ENCODE measurements at places on chromosomes 13 and 19.

DNA sequence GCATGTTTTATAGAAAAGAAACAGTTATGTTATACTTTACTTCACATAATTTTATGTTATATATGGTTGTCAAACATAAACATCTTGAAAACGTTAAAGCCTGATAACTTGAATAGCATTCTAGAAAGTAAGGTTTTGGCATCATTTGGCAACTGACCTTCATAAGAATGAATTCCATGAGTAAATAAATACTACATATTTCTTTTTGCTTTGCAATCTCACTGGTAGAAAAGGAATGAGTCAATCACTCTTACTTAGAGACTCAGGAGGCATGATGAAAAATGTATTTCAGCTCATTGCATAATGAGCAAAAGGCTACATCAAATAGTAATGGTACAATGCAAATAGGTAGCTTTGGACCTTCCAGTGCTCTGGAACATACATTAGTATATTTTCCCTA lies 1381.9 kb downstream of the EFNB2 start:
- no peak for DNase-seq

DNA sequence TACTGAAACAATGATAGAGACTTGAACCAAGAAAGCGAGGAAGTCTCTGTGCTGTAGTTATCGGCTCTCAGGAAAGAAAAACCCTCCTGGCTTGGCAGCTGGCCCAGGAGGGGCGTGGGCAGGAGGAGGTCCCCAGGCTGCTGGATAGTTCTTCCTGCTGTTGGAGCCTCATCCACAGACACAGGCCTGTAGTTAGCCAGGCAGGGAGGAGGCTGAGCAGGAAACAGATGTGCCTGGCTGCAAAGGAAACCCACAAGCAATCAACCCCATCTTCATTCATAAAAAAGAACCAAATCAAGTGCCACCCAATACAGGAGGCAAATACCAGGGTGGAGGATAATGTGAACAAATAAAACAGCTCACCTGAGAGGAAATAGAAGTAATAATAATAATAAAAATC lies 86.2 kb downstream of the IRS2 start:
- no peak for DNase-seq

GRCh38 chr19:8612807-8613171 lies 2.3 kb upstream of the ADAMTS10 start:
- DNase-seq: no peak

DNA sequence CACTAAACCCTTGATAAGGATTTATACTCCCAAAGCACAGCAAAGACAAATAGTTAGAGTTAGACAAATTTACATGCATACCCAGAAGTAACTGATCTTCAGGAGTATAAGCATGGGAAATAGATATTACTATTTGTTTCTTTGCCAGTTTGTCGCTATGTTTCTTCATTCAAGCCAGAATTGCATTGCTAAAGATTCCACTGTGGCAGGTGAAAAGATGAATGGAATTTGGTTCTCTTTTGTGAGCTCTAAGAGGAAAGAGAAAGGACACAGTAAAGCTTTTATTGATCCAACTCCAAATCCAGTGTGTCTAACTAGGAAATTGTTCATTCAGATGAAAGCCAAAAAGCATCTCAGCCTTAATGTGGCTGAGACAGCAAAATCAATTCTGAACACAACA lies 292.3 kb upstream of the SPRY2 start:
- no peak for DNase-seq

- DNase-seq: no peak
Measured at GRCh38 chr13:24134231-24134630, 26.3 kb upstream of the SPATA13 start.

- DNase-seq: no peak
Measured at GRCh38 chr13:114088234-114088633, 44.2 kb downstream of the RASA3 start.

DNA sequence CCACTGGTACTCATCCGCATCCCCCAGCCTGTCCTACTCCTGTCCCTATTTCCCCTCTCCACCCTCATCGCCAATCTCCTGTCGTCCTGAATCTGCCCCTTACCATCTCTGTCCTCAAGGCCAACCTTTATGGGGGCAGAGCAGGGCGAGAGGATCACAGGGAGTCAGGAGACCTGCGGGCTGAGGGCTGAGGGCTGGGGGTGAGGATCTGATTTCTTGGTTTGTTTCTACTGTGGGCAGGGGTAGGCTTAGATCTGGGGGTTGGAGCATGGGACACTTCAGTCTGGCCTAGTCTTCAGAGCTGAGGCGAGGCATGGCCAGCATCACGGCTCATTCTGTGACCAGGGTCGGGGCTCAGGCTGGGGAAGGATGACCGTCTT lies 16.5 kb upstream of the ERCC1 start:
- no peak for DNase-seq

DNA sequence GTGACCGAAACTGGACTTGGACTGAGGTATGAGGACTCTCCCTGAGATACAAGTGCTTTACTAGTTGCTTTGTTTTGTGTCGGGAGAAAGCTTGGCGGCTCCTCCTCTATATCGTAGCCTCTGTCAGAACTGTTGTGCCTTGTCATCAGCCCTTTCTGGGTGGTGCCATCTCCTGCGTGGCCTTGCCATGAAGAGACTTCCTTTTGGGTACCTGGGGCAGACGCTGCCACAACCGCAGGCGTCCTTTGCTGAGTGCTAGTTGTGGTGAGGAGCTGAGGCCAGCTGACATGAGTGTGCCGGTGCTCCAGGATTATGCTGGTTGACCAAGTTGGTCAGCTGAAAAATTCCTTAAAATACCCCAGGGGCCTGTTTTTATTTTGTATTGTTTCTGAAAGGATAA lies 124.5 kb downstream of the AKAP11 start:
- no peak for DNase-seq

DNA sequence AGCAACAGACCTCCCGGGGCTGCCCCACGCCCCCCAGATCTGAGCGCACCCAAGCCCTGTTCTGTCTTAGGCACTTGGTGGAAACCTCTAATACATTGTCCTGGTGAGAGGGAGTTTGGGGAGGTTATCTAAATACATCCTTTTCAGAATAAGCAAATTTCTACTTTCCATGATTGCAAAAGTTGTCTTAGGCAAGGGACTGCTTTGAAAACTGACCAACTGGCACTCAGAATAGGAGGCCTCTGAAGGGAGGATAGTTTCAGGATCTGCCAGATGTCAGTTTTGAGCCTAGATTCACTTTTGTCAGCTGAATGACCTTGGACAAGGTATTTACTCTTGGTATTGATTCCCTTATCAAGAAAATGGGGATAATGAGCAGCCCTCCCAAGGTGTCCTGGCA lies 11.8 kb downstream of the SERP2 start:
- DNase-seq: no peak

- DNase-seq: no peak
Measured at GRCh38 chr19:3563709-3564524, 6.5 kb upstream of the MFSD12 start.

DNA sequence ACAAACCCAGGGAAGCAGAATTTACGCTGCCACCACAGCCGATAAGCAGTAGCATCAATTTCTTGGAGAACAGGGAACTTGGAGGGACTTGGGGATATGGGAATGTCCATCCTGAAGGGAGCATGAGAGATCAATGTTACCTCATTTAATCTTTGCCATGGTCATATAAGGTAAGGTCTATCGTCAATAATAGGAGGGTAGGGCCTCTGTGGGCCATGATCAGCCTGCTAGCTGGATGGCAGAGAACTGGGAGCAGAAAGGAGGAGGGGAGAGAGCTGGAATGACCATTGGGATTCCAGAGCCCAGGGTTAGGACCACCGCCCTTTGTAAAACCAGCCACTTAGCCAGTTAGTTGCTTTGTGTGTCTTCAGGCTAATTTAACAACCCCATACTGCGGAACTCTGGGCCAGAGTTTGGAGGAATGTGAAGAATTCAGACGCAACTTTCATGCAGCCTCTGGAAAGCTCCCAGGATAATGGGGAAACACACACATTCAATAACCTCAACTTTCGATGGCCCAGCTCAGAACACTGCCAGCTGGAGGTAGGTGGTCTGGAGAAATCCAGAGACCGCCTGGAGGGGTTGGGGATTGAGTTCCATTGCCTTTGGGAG lies 40.3 kb downstream of the ZNF557 start:
- no peak for DNase-seq

- no peak for DNase-seq
Measured at GRCh38 chr13:29718694-29719093, 123.2 kb upstream of the SLC7A1 start.

DNA sequence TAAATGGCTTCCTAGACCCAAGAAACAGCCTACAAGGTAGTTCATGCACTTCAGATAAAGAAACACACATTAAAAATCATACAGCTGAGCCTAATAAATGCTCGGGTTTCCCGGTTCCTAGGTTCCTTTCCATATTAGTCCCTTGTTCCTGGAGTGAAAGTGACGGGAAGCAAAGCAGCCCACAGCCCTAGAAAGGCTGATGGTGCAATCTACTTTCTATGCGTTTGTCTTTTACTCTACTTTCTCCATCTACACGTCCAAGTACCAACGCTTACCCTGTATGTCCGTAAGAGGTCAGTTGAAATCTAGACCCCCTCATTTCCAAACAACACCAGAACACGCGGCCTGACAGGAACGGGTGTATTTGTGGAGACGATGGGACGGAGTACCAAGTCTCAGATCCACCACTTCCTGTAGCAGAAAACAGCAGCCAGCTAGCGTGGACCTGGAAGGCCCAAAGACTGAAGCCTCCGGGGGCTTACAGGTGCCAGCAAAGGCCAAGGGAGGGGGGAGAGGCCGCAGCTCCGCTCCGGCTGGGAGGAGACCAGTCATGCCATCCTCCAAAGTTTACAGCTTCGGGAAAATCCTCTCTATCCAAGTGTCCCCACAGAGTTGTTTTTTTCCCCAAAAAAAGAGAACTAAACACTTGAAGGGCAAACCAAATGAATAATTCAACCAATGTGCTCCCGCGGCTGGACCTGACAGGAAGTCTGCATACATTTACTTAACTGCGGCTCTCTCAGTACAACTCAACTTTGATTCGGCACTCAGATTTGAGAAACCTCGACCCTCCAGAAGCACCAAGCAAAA lies 34.1 kb downstream of the STK24 start:
- DNase-seq: no peak

- no peak for DNase-seq
Measured at GRCh38 chr13:46010148-46010547, 42.4 kb downstream of the ZC3H13 start.

- no peak for DNase-seq
Measured at GRCh38 chr13:25920931-25921330, 130.9 kb downstream of the SHISA2 start.

- DNase-seq: no peak
Measured at GRCh38 chr13:90999401-90999800, 348.1 kb upstream of the MIR17HG start.

- peak; percentile 75 for DNase-seq
Measured at GRCh38 chr13:27270594-27271520, at the start of gene RASL11A. TSS of gene RASL11A (plus strand) at chr13:27270830. CDS start at chr13:27270945, 115 bp downstream.

DNA sequence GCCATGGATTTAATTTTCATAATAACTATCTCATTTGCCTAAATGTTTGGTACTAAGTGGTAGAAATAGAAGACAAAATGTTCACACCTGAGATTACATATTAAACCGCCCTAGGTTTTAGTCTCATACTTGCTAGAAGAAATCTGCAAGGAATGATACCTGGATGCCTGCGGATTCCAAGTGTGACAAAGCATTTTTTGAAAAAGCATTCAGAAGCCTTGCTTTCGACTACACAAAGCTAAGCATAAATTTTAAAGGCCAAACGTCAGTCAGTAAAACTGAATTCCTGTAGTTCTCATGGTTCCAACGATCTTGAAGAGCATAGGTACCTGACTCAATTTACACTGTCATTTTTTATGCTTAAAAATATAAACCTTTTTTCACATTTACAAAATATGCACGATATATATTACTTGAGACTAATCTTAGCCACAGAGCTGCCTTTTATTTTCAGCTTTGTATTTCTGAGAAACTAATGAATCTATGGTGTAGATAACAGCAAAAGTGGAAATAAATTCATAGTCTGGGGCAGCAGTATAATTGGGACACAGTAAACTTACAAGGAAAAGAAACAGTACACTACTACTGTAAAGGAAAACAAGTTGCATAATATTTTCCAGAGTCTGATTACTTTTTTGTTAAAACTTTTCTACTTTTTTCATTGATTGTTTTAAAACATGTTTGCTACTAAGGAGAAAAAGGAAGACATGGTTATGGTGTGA lies 1.2 kb upstream of the LRRC63 start:
- no peak for DNase-seq

GRCh38 chr13:91278888-91279287 lies 68.6 kb upstream of the MIR17HG start:
- no peak for DNase-seq

DNA sequence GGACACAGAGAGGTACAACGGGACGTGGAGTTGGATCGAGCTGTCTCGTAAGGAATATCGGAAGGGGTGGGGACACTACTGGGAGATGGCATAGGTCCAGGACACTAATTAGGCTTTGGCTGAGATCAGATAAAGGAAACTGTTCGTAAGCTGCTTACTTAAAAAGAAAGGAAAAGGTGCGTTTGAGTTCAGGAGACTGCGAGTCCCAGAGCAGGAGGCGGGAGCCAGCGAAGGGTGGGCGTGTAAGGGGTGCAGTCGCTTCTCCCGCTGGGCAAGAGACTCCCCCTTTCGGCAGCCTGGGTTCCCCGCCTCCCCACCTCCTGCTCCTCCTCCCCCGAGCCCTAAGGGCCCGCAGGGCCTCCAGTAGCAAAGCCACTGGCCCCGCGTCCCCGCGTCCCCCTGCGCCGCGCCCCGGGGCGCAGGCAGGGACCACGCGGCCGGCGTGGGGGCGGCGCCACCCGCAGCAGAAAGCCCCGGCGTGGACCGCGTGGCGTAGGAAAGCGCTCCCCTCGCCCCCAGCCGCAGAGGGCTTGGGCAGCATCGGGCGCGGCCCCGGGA lies 547 bp downstream of the ABCC4 start:
- DNase-seq: peak; percentile 17

DNA sequence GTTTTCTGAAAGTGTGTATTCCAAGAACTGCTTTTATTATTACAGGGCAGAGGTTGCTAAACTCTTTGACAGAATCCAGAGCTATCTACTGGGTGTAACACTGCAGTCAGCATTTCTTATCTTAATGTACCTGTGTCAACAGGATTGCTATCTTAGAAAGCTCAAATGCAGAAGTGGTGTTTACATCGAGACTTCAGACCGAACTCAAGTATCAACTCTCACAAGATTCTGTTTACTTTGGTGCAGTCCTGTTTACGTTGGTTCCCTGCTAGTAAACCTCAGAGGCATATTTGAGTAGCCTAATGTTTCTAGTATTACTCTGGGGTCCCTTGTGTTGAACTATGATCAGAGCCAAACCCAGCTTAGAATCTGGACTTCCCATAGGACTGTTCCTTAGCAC lies 20.5 kb downstream of the SLC15A1 start:
- DNase-seq: no peak

DNA sequence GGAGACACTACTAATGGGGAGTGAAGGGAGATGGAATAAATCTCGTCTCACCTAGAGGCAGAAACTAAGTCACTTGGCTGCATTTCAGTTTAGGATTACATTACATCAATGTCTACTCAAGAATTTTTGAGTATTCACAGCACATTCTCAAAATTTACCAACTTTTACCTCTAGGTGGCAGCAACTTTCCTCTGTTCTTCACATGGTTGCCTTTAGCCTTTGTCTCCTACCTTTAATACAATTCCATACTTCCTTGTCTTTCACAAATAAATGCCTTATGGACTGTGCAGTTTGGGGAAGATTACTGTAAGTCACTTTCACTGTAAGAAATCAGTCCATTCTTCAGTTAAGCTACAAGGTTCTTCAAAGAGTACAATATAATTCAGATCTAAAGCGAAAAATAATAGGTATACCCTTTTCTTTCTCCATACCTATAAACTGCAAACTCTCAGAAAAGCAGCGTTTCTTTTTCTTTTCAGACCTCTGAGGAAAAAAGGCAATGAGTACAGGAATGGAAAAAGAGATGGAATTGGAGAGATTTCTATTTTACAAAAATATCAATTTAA lies 379.4 kb downstream of the KLF12 start:
- no peak for DNase-seq

GRCh38 chr19:1907563-1908363 lies 2.6 kb downstream of the ADAT3 start:
- DNase-seq: no peak
